ENCODE measurements at places on chromosomes 11 and 22.

GRCh38 chr11:47483457-47483856 is 34.5 kb upstream of the RAPSN start:
- no peak for DNase-seq

- no peak for DNase-seq
These were observed 13.9 kb upstream of the PAK1 start for GRCh38 chr11:77487790-77488189.

DNA sequence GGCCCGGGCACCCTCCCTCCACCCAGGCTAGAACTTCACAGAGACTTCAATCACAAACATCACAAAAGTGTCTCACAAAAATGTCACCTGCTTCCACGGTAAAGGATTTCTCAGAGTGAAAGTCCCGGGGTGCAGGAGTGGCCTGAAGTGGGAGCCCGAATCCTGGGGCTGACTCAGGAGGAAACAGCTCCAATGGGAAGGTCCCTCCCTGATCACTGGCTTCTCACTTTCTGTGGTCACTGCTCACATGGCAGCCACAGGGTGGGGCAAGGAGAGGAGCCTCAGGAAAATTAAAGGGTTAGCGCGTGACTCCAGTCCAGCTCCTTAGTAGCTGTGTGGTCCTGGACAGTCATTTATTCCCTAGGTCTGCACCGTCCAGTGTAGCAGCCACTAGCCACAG is 564.5 kb upstream of the B3GAT1 start:
- DNase-seq: no peak

DNA sequence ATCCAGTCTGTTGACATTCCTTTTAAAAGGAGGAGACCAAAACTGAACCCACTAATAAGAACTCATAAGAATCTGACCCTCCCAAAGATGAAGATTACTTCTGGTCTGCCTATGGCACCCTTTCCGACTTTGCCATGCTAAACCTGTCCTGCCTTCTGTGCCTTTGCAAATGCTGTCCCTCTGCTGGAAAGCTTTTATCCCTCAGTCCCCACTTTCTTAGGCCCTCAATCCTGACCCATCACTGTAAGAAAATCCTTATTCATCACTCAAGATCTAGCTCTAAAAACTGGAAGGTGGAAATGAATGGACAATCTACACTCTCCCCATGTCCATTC is 10.4 kb downstream of the MPZL3 start:
- no peak for DNase-seq

- no peak for DNase-seq
These were observed 1.2 kb downstream of the BACE1 start for GRCh38 chr11:117314840-117315239.

DNA sequence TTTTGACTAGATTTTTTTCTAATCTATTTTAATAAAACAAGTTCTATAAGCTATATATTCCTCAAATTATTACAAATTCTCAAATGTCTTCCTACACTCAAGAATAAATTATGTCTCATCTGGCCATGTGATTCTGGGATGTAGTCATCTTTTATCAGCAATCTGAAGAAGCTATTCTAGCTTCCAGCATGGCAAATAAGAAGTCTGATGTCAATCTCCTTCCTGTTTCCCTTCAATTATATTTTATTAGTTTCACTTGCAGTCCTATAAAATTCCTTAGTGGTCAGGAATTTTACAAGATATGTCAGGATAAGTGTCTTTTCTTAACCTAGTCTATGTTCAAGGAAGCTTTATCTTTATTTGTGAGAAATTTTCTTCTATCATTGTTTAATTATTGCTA is 10.4 kb upstream of the ANO3 start:
- DNase-seq: no peak

DNA sequence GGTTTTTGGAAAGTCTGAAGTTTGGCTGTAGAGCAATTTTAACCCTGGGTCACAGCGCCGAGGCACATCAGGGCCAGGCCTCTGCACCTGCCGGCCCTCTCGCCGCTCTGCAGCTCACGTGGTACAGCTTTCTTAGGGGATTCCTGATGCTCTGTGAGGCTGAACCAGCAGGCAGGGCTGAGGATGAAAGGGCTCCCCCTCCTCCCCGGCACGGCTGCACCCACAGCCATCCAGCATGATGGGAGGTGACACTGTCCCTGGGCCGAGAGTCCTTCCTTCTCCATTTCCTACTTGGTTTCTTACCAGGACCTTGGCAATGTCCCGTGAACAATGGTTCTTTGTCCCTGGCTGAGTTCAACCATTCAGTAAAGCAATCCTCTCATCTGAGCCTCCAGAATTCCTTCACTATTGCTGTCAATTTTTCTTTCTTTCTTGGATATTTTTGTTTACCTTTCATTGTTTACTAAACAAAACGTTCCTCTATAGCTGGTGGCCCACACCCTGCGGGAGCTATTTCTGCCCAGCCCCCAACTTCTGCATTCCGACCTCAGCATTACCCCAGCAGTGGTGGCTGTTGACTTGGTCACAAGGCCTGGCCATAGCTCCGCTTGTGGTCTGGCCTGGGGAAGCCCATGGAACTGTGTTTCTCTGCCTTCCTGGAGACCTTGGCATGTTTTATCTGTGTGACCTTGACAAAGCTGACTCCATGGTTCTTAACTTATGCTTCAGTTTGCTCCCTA is 172.8 kb upstream of the B3GAT1 start:
- DNase-seq: no peak

DNA sequence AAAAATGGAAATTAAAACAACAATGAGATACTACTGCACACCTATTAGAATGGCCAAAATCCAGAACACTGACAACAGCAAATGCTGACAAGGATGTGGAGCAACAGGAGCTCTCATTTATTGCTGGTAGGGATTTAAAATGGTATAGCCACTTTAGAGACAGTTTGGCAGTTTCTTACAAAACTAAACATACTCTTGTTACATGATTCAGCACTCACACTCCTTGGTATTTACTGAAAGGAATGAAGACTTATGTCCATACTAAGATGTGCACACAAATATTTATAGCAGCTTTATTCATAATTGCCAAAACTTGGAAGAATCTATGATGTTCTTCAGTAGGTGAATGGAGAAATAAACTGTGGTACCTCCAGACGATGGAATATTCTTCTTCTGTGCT is 40.8 kb downstream of the PGM2L1 start:
- no peak for DNase-seq

- no peak for DNase-seq
These were observed 61.1 kb downstream of the ST3GAL4 start for GRCh38 chr11:126416542-126417090.

DNA sequence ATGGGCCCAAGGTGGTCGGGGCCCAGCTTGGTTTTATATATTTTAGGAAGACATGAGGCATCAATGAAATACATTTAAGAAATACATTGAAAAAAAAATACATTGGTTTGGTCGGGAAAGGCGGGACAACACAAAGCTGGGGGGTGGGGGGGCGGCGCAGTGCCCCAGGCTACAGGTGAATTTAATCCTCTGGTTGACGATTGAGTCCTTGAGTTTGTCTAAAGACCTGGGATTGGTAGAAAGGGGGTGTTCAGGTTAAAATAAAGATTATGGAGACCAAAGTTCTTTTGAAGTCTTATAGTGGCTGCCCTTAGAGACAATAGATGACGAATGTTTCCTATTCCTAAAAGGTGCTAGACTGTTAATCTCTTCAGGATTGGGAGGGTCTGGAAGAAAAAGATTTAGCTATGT is 3.1 kb downstream of the IFITM1 start:
- DNase-seq: no peak

All from HuH-7.5 (cell line).